ENCODE measurements at places on chromosomes 16 and 17.

DNA sequence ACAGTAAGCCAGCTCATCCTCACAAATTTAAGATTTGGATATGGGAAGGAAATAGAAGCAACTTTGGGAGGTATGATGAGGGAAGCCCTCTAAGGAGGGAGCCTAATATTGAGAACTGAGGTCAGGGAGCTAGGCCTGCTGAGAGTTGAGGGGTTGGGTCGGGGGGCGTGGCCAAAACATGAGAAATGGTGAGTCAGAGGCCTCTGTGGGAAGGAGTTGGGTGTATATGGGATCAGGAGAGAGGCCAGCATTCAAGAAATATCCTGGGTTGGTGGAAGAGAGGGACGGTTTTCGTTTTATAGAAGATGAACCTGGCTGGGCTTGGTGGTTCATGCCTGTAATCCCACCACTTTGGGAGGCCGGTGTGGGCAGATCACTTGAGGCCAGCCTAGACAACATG, 48.4 kb downstream of the CLEC16A start:
- DNase-seq, result no peak

GRCh38 chr17:72005332-72006163, 115.3 kb upstream of the SOX9 start:
- DNase-seq, result no peak

DNA sequence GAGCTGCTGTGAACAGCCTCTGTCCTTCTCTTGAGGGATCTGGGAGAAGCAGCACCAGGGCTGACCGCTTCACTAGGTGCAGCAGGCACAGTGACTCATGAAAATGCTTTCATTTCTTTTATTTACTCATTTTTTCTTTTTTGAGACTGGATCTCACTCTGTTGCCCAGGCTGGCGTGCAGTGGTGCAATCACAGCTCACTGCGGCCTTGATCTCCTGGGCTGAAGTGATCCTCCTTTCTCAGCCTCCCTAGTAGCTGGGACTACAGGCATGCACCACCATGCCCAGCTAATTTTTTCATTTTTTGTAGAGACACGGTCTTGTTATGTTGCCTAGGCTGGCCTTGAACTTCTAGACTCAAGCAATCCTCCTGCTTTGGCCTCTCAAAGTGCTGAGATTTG, 216.8 kb upstream of the EEF2KMT start:
- no peak for DNase-seq

- DNase-seq, result no peak
Observed at GRCh38 chr17:31448467-31449077, 57.1 kb downstream of the RAB11FIP4 start.

GRCh38 chr17:64188088-64188487, 58.1 kb upstream of the ERN1 start:
- no peak for DNase-seq

- no peak for DNase-seq
Observed at GRCh38 chr16:22120440-22120839, 28.1 kb downstream of the VWA3A start.

DNA sequence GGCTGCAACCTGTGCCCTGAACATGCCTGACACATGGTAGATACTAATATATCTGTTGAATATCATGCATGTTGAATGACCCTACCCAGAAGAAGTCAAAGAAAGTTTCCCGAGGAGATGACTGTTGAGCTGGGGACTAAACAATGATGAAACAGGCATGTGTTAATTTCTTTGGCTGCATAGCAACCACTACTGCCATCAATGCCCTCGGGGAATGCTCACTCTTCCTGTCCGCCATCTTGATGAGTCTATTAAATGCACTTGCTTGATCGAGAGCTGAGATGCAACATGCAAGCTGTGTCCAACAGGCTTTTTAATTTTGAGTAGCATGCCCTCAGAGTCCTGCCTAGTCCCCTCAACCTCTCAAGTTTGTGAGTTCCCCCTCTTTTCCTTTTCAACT, 31.3 kb downstream of the GRIN2A start:
- DNase-seq, result no peak

GRCh38 chr16:62516001-62516400, 479.8 kb upstream of the CDH8 start:
- DNase-seq, result no peak

DNA sequence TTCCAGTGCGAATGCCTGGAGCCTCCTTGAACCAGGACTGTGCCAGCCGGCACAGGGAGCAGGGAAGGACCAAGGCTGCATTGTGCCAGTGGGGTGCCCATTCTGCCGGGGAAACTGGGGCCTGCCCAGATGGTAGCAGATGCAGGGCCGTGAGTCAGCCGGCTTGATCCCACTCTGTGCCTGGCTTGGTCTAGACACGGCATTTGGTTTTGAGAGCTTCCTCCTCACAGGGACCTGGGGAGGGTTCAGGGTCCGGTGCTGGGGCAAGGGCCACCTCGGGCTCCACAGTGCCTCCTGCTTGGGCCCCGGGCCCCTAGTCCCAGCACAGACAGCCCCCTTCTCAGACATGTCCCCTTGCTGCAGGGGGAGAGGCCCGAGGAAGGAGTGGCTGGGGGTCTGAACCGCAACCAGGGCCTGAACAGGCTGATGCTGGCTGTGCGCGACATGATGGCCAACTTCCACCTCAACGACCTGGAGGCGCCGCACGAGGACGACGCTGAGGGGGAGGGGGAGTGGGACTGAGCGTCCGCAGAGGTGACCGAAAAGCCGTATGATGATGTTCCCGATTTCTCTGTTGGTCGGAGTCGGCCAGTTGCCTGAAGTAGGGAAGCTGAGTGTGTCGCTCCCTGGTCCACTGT, 7.8 kb upstream of the MC1R start:
- no peak for DNase-seq

GRCh38 chr17:82709024-82709675, 7.4 kb upstream of the FN3KRP start:
- peak; percentile 55 for DNase-seq

DNA sequence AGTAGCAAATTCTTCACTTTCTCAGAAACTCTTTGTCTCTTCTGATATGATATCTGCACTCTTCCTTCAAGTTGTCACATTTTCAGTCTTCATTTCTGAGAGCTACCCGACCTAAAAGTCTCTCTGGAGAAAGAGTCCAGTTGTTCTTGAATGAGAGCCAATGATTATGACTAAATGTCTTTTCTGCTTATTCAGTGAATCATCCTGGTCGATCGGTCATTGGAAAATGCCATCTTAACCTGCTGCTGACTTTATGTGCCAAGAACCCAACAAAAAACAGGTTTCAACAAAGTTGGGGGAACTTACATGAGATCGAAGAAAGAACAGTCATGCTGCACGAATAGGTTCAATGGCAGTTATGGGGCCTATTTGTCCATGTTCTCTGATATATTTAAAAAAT, 15.9 kb downstream of the SOX9 start:
- no peak for DNase-seq

GRCh38 chr17:41527063-41528023, 765 bp downstream of the KRT19 start:
- peak; percentile 64 for DNase-seq

DNA sequence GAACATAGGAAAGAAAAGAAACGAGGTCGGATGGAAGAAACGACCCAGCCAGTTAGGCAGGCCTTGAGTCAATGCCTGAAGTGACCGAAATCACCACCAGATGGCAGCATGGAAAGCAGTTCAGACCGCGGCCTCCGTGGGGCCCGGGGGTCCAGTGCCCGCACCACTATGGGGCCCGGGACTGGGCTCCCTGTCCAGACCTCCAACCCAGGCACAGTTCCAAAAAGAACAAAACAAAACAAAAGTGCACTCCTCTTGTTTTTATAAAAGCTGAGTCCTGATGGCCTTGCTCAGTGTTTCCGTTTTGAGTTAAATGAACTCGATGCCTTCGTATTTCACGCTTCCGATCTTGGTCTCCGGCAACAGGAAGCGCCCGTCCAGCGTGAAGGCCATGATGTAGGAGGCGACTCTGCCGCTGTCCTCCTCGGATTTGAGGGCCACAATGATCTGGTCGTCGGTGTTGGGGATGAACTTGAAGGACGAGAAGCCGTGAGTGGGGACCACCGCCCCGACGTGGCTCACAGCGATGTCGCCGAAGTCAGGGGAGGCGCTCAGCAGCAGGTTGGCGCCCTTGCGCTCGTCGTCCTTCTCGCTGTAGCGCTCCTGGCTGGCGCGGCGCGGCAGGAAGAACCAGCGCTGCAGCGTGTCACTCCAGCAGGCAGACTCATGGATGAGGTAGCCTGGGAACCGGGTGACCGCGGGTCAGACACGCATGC, 13.7 kb upstream of the LGALS3BP start:
- DNase-seq, result peak; percentile 55

GRCh38 chr16:80611171-80611929, 70.6 kb downstream of the DYNLRB2 start:
- no peak for DNase-seq

Measured in mucosa of descending colon (tissue), 3 donors.